LHCN-M2 (cell line): ENCODE measurements at places on chromosomes 3 and 15.

- no peak for DNase-seq
Observed at GRCh38 chr3:177475356-177475665, 278.0 kb upstream of the TBL1XR1 start.

GRCh38 chr3:126982126-126982470 lies 817 bp upstream of the PLXNA1 start:
- no peak for DNase-seq

DNA sequence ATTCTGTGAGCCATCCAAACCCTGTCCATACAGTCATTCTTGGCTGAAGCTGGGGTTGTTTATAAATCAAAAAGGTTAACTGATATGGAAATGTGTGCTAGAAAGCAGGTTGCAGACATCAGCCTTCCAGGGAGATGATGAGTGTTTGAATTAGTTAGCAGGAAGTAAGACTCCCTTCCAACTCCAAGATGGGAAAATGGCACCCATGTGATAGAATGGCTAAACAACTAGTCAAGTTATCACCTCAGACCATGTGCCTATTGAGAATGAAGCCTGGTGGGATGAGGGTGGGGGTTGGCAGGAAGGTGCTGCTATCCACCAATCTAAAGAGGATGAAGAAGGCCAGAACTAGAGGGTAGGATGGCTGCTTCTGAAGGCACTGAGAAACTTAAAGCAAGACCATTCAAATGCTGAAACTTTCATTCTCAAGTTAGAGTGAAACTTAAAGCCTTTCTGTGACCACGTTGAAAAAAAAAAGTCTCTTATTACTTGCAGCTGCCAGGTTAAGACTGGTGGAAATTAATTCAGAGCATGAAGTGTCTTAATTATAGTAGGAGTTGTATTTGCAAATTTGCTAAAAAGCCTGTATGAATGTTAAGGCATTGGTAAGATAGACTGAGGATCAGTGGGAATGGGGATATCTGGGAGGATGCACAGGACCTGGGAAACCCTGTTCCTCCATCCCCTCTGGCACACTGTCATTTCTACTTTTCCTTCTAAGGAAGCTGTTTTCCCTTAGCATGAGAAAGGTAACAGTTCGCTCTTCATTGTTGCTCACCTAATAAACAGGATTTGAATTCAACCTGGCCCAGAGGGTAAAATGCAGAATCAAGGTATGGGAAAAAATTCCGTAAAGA lies 36.8 kb downstream of the CCR3 start:
- no peak for DNase-seq

GRCh38 chr3:27228805-27229204 lies 140.4 kb downstream of the NEK10 start:
- no peak for DNase-seq

- DNase-seq = no peak
Observed at GRCh38 chr3:5022187-5022965, 43.1 kb downstream of the BHLHE40 start.

DNA sequence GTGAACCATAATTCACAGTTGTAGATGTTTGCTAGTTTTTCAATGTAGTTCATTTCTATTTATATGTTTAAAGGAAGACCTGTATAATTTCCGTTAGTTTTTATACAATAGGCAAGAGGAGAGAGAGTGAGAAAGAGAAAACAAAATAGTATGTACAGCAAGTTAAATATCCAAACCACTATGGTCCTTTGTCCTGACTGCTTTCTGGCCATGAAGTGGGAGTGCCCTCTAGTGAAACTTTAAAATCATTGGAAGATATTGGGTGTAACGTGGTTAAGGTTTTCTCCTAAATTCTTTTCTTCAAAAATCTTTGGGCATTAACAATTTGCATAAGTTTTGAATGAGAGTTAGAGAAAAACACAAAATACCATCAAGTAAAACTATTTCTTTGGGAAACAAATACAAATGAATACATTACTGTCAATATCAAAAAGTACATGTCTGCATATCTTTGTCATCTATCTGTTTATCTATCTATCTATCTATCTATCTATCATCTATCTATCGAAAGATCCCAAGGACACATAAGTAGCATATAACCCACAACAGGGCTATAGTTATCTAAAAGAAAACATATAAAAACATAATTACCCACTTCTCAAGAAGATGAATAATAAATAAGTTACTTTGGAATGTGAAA lies 534.6 kb upstream of the ATP11B start:
- DNase-seq = peak; percentile 32

DNA sequence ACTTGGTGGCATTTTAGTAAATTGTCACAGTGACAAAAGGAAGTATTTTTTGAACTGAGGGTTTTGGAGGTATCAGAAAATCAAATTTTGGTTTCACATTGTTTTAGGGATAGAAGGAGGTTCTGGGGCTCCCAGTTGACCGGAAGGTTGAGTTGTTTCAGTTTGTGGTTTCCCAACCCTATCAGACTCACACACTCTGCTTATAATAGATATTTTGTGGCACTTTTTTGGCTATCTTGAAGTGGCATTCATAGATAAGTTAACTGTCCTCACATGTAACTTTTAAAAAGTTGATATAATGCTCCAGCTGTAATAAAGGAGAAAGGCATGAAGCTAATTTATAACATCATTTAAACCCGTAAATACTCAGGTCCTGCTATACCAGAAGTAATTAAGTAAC lies 12.8 kb downstream of the ARMC8 start:
- no peak for DNase-seq

- no peak for DNase-seq
Observed at GRCh38 chr15:60880949-60881348, 348.2 kb downstream of the RORA start.

GRCh38 chr3:38966811-38967692 lies 84.7 kb downstream of the SCN11A start:
- no peak for DNase-seq

DNA sequence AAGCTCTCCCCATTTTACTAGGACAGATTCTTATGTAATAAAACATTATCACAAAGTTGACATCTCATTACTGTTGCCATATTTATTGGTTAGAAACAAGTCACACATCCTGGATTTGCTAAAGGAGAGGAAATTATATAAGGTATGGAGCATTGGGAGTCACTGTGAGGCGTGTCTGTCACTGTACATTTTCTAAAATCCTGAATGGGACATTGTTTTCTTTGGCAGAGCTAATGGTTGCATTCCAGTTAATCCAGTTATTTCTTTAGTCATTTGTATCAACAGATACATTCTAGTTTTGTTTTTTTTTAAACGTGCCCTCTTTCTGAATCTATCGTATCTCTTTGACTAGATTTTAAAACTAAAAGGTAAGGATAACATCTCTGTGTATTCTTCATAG lies 70.2 kb upstream of the MITF start:
- no peak for DNase-seq

GRCh38 chr3:177574222-177574856 lies 377.1 kb upstream of the TBL1XR1 start:
- DNase-seq = peak; percentile 57

DNA sequence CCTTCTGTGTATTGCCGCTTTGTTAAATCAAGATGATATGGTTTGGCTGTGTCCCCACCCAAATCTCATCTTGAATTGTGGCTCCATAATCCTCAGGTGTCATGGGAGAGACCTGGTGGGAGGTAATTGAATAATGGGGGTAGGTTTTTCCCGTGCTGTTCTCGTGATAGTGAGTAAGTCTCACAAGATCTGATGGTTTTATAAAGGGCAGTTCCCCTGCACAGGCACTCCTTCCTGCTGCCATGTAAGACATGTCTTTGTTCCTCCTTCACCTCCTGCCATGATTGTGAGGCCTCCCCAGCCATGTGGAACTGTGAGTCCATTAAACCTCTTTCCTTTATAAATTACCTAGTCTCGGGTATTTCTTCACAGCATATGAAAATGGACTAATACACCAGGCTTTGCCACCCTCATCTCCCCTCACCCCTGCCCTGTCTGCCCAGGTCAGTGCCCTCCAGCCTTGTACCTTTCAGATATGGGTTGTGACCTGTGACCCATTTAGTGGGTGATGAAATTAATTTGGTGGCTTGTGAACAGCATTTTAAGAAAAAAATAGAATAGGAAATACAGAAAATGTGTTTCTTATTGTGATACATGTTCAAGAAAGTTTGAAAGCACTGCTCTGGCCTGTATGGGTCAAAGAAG lies 56.1 kb upstream of the MCF2L2 start:
- DNase-seq = no peak

DNA sequence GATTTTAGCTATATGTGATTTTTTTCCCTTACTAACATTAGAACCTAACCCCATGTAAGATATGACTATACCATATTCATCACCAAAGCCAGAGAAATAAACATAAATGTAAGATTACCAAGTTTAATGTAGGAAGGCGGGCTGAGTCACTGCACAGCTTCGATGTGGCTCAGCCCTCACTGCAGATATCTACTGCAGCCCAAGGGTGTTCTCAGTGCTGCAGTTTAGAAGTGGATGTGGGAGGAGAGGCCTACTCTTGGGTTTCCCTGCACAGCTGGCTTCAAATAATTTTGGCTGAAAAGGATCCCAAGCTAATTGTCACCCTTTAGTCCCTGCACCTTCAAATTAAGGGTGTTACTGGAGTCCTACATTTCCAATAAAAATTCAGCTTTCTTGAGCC lies 9.3 kb downstream of the ARPP19 start:
- peak; percentile 12 for DNase-seq

DNA sequence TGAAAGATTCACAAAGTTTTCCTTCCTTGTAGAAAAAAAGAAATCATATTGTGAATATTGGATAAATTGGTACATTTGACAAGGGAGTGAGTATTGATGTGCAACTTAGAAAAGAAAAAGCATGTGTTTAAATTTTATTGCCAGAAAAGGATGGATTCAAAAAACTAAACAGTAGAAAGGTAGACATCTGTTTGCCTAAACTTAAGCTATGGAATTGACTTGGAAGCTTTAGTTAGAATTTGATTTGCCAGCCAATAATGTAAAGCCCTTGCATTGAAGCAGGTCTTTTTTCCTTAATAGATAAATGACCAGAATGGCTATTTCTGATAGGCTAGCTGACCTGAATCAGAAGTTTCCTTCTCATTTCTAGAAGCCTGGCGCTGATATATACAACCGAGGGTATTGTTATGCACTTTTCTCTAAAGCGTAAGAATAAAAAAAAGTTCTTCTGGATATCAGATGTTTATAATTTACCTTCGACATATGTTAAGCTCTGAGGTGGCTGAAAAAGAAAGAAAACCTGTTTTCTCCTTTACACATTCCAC lies 4.2 kb downstream of the RARB start:
- DNase-seq = no peak

GRCh38 chr3:171801738-171802589 lies 8.3 kb downstream of the PLD1 start:
- DNase-seq = peak; percentile 84

GRCh38 chr15:66924889-66925288 lies 140.5 kb upstream of the SMAD3 start:
- DNase-seq = no peak

DNA sequence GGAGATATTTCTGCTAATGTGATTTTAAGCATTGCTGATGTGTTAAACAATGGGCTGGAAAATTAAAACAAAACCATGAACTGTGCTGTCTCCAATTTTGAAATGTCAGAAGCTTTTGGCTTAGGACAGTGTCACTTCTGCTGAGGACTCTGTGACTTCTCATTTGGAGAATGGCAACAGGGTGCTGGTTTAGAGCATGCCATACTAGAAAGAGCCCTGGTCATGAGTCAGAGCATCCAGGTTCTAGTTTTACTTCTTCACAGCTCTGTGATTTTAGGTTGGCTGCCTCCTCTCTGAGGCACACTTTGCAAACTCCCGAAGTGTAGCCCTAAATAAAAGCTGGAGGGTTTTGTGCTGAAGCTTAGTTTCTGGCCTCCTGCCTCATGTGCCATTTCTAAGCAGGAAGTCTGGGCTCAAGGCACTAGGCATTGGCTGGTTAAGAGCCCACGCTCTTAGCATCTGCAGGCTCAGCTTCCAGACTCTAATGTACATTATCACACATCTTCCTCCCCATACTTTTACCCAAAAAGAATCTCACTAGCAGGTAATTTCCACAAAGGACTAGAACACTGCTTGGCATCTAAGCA lies 193.8 kb downstream of the CNTN3 start:
- no peak for DNase-seq

DNA sequence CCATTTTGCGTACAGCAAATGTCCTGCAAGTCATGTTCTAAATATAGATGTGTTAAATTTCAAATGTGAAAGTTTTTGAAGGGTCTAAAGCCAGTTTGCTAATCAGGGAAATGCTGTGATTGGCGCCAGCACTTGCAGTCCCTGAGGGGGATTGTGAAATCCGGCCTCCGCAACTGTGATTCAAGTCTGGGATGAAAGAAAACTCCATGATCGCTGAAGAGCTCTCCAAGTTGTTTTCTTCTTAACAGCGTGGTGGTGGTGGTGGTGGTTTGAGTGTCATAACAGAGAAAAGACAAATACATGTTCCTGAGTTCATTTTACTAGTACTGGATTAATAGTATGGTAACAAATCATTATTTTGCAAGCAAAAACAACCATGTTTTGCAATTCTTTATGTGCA lies 51.8 kb downstream of the MITF start:
- peak; percentile 89 for DNase-seq

DNA sequence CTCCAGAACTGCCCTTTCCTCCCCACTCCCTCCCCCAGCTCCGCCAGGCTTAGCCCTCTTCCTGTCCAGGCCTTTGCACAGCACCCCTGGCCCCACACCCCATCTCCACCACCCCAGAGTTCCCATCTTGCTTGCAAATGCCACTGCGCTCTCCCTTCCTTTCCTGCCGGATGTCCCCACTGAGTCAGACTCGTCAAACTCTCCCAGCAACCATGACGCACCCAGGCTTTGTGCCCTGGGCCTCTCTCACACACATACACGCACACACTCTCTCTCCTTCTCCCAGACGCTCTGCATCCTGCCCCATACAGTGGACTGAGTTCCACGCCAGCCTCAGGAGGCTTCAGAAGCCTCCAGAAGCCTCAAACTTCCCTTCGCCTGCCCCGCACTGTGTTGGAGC lies 2.8 kb upstream of the CCDC9B start:
- peak; percentile 74 for DNase-seq
